ENCODE measurements at places on chromosomes 6 and 20.

GRCh38 chr20:24662752-24663365, 193.4 kb downstream of the SYNDIG1 start:
- no peak for DNase-seq

- DNase-seq, result no peak
Observed at GRCh38 chr6:33895296-33895695, 91.5 kb upstream of the MLN start.

GRCh38 chr6:15936503-15936902, 192.4 kb upstream of the MYLIP start:
- no peak for DNase-seq

DNA sequence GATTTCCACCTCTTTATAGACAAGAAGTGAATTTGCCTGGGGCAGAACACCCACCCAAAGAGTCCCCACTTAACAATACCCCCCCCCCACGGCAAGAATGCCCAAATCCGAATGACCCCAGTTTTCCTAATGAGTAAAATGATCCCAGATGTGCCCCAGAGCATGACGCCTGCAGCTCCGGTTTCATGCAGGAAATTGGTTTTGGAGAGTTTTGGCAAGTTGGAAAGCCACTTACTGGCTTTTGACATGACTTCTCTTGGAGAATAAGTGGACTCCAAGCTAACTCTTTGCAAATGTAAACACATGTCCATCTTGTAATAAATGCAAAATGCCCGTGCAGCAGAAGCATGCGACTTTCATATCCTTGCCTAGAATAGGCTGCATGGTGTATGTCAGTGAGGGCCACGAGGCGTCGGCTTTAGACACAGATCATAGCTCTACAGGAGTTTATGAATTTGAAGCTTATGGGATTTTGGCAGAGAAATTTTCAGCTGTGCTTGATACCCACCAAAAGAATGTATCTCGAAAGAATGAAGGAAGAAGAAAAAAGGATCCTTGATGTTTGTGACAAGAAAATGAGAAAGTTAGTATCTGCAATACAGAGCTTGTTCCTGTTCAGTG, 24.2 kb downstream of the EDN3 start:
- DNase-seq, result no peak

- no peak for DNase-seq
Observed at GRCh38 chr6:110656492-110656891, 158.8 kb downstream of the CDK19 start.

Data from coronary artery (tissue), 2 donors.